Fibroblast of the aortic adventitia (primary cell): ENCODE measurements at places on chromosomes 7 and 10. TPM values are rescaled to one million over a fixed set of nuclear protein-coding genes. Genes with fewer than 3 reads are reported as not detected.
A peak's percentile ranks its signal among the peaks of the same experiment; 100 is the strongest.

DNA sequence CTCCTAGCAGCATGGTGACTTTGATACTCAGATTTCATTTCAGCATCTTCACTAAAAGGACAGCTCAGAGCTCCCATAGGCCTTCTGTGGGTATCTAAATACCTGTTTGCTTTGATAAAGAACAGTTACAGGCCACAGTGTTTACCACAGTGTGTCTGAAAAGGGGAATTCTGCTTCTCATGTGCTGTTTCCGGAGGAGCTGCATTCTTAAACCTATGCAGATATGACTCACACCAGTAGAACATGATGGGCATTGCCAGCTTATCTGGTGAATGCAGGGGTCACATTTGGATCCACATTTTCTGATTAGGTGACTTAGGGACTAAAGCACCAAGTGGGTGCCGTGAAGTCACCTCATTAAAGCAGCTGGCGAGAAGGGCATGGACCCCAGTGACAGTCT is 52.6 kb downstream of the TRRAP start:
- no peak for DNase-seq

DNA sequence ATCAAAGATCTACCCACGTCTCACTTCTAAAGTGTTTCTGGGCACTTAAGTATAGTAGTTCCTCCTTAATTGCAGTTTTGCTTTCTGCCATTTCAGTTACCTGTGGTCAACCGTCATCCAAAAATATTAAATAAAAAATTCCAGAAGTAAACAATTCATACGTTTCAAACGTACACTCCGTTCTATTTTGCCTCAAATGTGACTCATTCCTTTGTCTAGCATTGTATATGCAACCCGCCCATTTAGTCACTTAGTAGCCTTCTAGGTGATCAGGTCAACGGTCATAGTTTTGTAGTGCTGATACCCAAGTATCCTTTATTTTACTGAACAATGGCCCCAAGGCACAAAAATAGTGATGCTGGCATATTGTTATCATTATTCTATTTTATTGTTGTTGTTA is 33.8 kb downstream of the HGF start:
- no peak for DNase-seq

Gene SEC31B
- total RNA-seq = 3.3 and 17.4 TPM in 2 replicates

DNA sequence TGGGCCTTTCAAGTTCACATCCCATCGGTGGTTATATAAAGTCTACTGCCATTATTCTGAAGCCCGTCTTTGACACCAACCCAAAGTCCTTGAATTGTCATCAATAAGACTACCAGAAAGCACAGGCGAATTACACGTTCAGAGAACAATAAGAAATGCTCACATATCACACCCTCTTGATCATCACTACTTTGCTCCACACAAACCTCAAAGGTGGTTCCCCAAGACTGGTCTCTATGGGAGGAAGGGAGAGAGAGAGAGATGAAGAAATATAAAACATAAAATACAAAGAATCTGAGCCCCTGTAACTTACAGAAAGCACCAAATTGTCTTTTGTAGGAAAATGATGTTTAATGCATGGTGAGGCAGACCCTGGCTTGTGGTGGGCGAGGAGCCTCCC is 4.4 kb downstream of the HIPK2 start:
- DNase-seq = no peak

- DNase-seq = no peak
These were observed 286.3 kb downstream of the FGFR2 start for GRCh38 chr10:121311812-121312443.

DNA sequence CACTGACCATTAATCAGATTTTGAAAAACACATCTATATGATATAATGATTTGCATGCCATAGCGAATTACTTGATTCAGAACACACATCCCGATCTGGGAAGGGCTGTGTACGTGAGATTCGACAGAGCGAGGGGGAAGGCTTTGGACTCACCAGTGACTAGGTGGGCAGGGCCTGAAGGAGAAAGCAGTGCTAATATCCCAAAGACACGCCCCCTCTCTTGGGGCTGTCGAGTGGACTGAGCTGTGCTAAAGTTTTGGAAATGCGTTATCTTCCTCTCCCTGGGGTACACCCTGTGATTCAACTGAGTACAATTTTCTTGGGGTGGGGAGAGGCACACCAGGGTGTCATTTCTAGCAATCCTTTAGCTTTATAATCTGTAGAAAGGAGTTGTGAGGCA is 1.8 kb downstream of the LRRC17 start:
- DNase-seq = peak; percentile 99

- DNase-seq = no peak
These were observed 418.0 kb upstream of the ETV1 start for GRCh38 chr7:14407246-14408015.

Gene ANKRD30A
- total RNA-seq = not detected in 2 replicates

Gene PRR15
- total RNA-seq = 2.4 TPM in 2 replicates

GRCh38 chr7:50534690-50535290 is 30.4 kb downstream of the DDC start:
- DNase-seq = peak; percentile 99

GRCh38 chr7:44989132-44989531 is 10.3 kb upstream of the MYO1G start:
- no peak for DNase-seq

- no peak for DNase-seq
These were observed 161.3 kb upstream of the LRRN3 start for GRCh38 chr7:110929480-110930249.

- DNase-seq = no peak
These were observed 33.2 kb upstream of the MXI1 start for GRCh38 chr10:110174201-110174600.

DNA sequence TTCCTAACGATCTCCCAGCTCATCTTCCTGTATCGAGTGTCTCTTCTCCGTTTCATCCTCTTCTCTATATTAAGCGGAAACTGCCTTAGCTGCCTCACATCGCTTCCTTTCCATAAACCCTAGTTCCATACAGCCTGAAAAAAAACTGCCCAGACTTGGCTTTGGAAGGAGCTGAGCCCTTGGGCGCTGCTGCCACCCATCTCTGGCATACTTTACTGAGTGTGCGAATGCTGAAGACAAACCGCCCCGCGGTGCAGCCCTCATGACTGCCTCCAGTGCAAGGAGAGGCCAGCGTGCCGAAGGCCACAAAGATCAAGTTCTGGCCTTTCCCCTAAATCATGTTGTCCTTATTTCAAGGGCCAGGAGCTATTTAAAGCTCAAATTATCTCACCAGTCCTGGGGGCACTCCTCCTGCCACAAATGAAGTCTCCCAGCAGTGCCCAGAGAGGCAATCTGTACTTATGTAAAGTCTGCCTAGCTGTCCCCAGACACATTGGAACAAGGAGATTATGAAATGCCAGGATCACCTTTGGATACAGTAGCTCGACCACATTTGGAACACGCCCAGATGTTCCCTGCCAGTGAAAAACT is 25.2 kb downstream of the YWHAG start:
- no peak for DNase-seq

- DNase-seq = peak; percentile 79
These were observed 240.2 kb downstream of the ADAM12 start for GRCh38 chr10:126147866-126148587.

- no peak for DNase-seq
These were observed 14.7 kb upstream of the ZNF107 start for GRCh38 chr7:64651203-64651602.

Gene BET1
- total RNA-seq = 48.3 and 60.8 TPM in 2 replicates

GRCh38 chr10:100122780-100123179 is 41.1 kb upstream of the CPN1 start:
- no peak for DNase-seq

- DNase-seq = no peak
These were observed 587.9 kb upstream of the GALNT17 start for GRCh38 chr7:70544016-70544415.

DNA sequence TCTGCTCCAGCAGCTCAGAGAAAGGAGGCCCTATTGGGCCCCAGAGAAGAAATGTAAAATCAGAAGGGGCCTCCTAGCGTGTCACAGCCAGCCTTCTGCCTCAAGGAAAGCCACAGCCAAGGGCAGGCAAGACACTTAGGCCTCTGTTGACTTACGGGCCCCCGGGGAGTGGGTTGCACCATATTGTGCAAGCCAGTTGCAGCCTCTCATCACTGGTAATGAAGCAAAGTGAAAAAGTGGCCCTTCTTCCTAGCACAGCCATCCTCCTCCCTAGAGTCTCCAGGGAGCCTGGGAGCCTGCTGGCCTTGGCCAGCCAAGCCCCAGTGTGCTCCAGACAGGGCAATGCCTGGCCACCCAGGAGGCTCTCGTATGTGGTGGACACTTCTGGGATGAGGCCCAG is 56.2 kb upstream of the GDF10 start:
- no peak for DNase-seq

DNA sequence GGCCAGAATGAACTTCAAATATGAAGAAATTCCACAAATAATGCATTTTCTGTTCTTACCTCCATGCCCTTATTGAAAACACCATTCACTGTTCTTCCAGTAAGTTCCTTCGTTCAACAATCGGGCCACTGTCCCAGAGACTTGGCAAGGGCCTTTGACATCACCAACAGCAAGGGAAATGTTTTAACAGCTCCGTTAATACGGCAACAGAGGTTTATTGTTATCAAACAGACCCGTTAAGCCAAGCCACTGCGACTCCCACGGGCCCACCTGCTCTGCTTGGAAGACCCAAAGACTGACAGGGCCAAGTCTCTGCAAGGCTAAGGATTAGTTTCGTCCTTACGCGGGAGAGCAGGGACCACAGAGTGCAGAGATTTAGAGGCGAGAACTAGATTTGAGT is 43.4 kb upstream of the LYZL1 start:
- no peak for DNase-seq

GRCh38 chr10:96047004-96047649 is 3.7 kb downstream of the CCNJ start:
- no peak for DNase-seq

DNA sequence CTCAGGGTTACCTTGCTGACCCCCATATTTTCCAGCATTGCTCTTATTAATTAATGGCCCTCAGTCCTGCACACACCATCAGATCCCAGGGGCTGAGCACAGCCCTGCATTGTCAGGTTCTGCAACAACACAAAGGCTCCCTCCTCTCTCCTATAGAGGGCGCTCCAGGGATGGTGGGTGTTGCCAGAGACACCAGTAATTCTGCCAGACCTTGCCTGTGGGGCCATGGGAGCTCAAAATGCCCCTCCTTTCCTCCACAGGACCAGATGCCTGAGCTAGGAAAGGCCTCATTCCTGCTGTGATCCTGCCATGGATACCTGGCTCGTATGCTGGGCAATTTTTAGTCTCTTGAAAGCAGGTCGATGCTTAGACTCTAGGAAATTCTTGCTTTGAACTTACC is 42.8 kb upstream of the PRSS58 start:
- no peak for DNase-seq

DNA sequence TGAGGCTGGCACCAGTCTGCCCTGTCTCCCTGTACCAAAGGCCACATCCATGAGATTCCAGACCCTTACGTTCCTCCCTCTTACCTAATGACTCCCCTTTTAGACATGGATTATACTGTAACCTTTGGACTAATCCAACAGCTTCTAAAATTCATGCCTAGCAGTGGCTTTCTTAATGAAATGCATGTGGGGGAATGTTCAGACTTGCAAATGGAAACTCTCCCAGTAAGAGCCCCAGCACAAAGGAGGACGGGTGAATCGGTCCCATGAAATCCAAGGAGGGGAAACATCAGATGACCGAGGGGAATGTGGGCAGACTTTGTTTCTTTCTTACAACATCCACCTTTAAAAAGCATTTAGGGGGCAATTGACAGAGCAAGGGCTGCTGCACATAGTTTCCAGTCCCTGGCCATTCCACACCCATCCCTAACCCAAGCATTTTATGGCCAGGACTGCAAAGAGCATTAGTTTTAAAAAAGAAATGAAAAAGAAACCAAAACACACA is 71.5 kb downstream of the COL13A1 start:
- DNase-seq = no peak

- no peak for DNase-seq
These were observed 14.3 kb upstream of the ZNF212 start for GRCh38 chr7:149225106-149225505.

- peak; percentile 92 for DNase-seq
These were observed 29.1 kb downstream of the GTF2IRD1 start for GRCh38 chr7:74482629-74483401.

DNA sequence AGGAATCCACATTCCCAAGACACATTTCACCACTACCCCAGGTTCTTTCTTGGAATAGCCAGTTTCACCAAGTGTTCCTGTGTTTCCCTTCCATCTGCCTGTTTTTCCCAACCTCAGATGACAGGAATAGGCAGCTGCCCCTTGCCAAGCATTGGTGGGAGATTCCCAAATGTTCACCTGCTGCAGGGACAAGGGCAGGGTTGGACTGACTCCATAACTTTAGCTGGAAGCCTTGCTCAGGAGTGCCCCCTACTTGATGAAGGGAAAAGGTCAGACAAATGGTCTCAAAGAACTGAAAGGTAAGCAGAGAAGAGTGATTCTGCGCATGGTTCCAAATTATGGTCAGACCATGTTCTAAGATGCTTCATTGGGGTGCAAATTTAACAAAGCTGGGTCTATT is 45.1 kb upstream of the LYZL1 start:
- no peak for DNase-seq

Gene FOXI2
- total RNA-seq = not detected in 2 replicates

DNA sequence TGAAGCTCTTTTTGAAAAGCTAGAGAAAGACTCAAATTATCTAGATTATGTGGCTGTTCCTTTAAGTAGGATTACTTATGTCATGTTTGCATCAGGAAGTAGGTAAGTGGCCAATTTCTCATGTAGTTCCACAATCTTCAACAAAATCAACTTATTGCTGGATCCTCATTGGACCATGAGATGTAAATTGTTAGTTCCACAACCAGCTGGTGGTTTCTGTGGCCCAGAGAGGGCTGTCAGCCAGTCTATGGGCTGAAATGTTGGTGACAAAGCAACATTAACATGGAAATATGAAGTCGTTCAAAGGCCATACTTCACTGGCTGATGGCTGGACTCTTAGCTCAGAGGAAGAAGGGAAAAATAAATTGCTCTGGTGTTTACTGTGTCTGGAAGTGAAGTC is 157.9 kb downstream of the PLXDC2 start:
- no peak for DNase-seq

GRCh38 chr10:373015-373414 is 237.8 kb downstream of the ZMYND11 start:
- peak; percentile 61 for DNase-seq

GRCh38 chr7:67913604-67914003 is 917.0 kb downstream of the TYW1 start:
- no peak for DNase-seq

GRCh38 chr10:98376485-98376884 is 38.5 kb downstream of the PYROXD2 start:
- peak; percentile 18 for DNase-seq

GRCh38 chr7:8303904-8304528 is 42.0 kb upstream of the ICA1 start:
- DNase-seq = no peak

- peak; percentile 77 for DNase-seq
These were observed 221.5 kb downstream of the INHBA start for GRCh38 chr7:41481353-41481752.

Gene TMEM213
- 0.33 TPM in 1 of 2 replicates, not detected in the other for total RNA-seq
